ENCODE measurements at places on chromosomes 7 and 10.

DNA sequence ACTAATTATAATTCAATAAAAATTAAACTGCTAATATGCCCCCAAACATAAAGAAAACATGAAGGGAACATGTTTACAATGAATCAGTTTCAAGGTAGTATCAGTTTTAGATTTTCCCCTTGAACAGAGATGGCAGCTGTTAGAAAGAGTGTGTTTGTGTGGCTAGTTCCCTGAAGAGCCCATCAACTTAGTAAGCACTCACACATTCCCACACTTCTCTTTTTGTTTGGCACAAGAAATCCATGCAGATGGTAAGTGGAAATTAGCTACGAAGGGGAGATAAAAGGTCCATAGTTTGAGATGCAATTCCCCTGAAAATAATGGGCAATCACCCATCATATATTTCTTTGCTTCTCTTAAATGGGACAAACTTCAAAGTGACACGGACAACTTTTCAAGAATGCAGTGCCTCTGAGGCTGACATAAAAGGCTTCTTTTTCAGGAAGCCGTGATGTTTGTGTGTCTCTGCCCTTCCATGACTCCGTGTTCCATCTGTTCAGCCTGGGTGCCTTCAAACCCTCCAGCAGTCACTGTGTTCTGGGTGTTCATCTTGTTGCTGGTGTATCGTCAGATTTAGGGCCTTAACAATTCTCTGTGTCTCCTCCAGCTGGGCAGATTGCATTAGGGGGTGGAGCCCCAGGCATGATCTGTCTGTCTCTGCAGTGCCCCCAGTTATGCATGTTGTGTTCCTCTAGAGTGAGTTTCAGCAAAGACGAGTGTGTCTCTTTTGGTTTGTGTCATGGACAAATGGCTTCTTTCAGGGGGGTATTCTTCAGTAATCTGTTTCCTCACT lies 259.5 kb upstream of the NPY start:
- DNase-seq, result no peak

- DNase-seq, result no peak
These were observed 865.2 kb upstream of the GHITM start for GRCh38 chr10:83274088-83274487.

GRCh38 chr7:158263964-158264748 lies 323.5 kb downstream of the PTPRN2 start:
- DNase-seq, result no peak

GRCh38 chr7:156423876-156424275 lies 216.7 kb upstream of the RNF32 start:
- DNase-seq, result no peak

DNA sequence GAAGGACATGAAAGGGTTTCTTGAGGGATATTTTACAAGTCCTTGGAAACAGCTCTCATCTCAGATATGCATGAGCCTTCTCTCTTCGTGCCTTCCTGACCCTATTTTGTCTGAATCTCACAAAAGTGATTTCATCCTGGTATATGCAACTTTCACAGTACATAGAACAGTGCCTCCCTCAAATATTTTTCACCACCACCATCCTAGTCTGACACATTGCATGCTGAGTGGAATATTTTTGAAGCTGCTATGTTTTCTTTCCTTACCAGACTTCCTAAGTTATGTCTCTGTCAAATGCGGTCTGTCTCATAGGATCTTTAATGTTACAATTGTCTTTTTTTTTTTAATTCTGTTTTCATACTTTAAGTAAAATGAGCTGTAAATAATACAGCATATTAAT lies 673.3 kb upstream of the LRRN3 start:
- no peak for DNase-seq

GRCh38 chr7:155211761-155212160 lies 85.9 kb upstream of the INSIG1 start:
- no peak for DNase-seq

DNA sequence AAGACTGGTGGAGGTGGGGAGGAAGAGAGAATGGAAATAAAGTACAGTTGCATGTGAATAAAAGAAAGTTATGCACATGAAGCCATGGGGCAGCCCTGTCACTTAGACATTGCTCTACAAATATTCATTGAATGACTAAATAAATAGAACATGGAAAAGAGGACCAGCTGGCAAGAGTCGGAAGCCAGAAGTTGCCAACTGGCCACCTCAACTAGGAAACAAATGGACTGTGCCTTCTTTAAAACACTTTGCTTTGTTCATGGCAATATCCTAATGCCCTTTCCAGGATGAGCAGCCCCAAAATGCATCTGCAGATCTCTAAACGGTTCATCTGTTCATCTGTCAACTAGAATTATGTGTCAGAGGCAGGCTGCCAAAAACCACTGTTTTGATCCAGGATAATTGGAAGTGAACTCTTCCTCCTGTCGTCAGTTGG lies 157.3 kb downstream of the NOC3L start:
- DNase-seq, result no peak

DNA sequence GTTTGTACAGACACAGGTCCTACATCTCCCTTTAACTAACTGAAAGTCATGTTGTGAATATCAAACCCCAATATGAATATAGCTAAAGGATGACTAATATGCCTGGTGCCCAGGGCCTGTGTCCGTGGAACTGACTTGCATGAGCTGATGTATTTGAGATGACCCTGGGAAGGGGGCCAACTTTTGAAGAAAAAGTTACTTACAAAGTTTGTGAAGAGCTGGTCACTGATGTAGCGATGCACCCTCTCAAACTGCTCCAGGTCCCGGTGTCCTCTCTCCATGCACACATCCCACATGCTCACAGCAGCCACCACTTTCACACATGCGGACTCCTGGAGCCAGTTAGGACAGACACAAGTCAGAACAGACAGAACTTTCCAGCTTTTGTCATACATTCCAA lies 106.2 kb downstream of the ABCC2 start:
- DNase-seq, result no peak

DNA sequence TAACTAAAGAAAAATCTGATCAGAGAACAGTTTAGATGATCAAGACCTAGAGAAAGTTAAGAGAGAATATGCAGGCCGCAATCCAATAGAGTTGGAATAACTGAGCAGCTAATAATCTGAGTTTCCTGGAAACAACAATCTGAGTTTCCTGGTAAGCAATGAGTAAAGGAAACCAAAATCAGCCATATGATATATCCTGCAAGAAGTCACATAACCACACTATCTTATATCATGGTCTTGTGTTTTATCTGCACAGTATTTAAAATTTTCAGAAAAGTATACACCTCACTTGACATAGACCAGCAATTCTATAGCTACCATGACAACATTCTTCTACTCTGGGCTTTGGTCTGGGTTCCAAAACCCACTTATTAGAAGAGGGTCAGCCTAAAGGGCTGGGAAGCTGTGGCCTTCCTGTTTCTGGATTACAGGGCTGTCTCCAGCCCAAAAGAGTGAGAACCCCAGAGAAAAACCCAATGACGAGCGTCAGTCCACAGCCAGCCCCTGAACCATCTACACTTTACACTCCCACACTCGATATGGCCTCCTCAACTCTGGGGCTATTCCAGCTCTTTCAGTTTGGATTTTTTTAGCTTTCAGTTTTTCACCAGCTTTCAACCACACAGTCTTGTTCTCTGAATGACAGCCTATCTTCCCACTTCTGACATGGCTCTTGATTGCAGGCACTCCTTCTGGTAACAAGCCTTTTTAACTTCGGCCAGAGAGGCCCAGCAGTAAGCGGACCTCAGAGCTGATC lies 110.4 kb downstream of the GLI3 start:
- DNase-seq, result no peak
